GF-D8 (cell line): ENCODE measurements at places on chromosomes 7 and 10.

DNA sequence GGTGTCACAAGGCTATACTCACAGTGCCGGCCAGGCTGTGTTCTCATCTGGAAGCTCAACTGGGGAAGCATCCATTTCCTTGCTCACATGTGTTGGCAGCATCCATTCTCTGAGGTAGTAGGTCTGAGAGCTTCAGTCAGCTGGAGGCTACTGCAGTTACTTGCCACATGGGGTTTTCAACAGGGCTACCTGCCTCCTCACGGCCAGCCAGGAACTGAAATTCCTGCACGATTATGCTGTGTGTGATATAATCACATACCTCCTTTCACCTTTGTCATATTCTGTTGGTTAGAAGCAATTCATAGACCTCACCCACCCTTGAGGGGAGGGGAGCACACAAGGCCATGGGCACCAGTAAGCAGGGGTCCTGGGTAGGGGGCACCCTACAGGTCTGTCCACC is 37.4 kb downstream of the PYROXD2 start:
- no peak for DNase-seq

GRCh38 chr10:62810156-62810902 is 5.8 kb downstream of the ADO start:
- no peak for DNase-seq

GRCh38 chr7:143015926-143016490 is 10.9 kb downstream of the OR9A2 start:
- DNase-seq: no peak

- DNase-seq: no peak
Observed at GRCh38 chr7:41298409-41298808, 404.5 kb downstream of the INHBA start.
